NCI-H510A treated with DMSO at 0.1 percent for 48 hours (cell line): ENCODE measurements at places on chromosomes 1 and 21.

DNA sequence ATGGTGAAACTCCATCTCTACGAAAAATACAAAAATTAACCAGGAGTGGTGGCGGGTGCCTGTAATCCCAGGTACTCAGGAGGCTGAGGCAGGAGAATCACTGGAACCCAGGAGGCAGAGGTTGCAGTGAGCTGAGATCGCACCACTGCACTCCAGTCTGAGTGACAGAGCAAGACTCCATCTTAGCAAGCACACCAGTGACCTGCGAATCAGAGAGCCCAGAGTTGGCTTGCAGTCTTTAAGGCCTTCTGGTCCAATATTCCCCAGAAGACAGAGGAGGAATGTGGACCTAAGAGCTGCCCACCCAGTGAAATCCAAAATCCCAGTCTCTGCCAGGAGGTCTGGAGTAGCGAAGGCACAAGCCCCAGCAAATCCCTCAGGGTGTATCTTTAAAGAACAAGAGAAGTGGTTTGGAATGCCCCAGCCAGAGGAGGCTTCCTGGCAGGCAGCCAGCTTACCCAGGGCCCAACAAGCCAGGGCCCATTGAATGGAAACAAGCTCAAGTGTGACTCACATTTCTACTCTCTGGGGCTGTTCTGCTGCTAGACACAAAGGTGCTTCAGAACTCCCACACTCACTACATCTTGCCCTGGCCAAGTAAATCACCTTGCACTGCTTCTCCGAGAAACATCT, 23.9 kb downstream of the GPR161 start:
- peak; percentile 88 for DNase-seq

DNA sequence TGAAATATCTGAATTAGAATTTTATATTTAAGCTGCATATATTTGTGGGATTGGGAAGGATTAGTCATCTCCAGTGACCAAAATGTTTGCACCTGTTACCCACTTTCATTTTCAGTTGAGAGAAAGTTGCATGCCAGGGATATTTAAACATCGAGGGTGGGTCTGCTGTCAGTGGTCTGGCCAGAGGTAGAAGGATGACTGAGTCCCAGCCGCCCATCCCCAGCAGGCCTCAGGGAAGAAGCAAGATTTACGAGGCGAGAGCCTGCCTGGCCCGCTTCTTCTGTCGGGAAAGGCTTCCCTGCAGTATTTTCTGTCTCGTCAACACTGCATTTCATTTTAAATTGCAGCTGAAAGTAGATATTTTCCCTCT, 1.4 kb upstream of the MAN1C1 start:
- no peak for DNase-seq

- no peak for DNase-seq
Observed at GRCh38 chr1:174643206-174643605, 195.4 kb downstream of the GPR52 start.

GRCh38 chr21:45551316-45551715, 9.1 kb upstream of the SLC19A1 start:
- no peak for DNase-seq

- peak; percentile 86 for DNase-seq
Observed at GRCh38 chr21:36825658-36826057, 126.7 kb downstream of the SIM2 start.

GRCh38 chr1:47926461-47926999, 70.7 kb downstream of the TRABD2B start:
- DNase-seq, result no peak

- no peak for DNase-seq
Observed at GRCh38 chr1:61568460-61569302, 156.3 kb downstream of the TM2D1 start.

- no peak for DNase-seq
Observed at GRCh38 chr1:66368261-66368660, 165.7 kb upstream of the SGIP1 start.

- no peak for DNase-seq
Observed at GRCh38 chr1:99603699-99604560, 42.0 kb upstream of the PALMD start.

DNA sequence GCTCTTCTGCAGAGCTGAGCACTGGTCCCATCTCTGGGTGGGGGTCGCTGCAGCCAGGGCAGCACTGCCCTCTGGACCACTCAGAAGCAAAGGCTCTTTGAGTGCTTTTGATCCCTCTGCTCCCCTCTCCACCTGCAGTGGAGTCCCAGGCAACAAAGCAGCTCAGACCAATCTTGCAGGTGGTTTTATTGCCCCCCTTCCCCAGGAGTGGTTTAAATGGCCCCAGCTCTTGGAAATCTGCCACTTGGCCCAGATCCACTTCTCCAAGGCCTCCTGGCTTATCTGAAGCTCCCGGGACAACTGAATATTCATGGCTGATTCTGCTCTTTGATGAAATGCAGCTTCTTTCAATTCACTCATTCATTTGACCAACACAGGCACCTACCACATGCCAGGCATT, 2.7 kb downstream of the STUM start:
- DNase-seq, result peak; percentile 30

- no peak for DNase-seq
Observed at GRCh38 chr21:39012326-39013230, 170.7 kb downstream of the PSMG1 start.

GRCh38 chr1:151819976-151820623, 11.5 kb downstream of the RORC start:
- no peak for DNase-seq

DNA sequence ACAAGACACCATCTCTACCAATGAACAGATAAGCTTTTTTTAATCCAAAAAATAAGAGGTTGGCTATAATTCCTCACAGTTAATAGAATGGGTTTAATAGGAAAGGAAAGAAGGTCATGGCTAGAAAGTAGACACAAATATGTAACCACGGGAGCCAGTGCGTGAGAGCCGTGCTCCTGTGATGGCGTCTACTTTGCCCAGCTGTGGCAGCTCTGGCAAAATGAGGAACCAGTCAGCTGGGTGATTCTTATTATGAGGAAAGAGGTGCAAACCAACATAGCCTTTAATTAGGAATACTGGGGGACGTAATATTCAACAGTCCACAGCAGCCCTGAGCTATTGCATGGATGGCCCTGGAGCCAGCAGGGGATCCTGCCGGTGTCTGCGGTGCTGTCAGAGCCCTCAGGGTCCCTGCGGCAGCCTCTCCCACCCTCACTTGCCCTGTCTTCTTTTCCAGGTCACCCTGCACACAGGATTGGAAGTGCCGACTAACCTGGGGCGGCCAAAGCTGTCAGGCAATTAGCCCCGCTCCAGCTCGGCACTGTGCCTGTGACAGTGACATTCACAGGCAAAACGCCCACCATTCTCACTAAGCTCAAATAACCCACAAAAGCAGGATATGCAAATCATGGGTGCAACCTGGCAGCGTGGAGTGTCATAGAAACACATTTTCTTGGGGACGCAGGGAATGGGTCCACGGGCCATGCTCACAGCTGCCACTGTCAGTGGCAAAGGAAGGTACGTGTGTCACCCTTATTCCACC, 25.9 kb upstream of the GNPAT start:
- no peak for DNase-seq

GRCh38 chr1:5707566-5708345, 284.5 kb downstream of the NPHP4 start:
- no peak for DNase-seq

DNA sequence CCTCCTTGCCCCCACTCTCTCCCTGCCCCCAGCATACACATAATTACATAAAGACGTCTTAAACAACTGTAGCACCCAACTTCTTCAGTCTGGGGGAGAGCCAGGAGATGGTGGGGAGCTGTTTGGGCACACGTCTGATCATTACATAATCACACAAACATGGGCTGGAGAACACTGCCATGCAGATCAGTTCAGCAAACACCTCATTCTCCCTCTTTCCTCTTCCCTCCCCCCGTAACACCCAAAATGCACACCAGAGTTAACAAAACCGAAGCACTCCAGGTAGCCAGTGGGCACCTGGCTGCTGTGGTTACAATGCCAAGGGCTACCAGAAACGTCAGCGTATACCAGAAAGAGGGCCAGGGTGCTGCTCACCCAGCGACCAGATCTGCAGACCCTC, 1.6 kb downstream of the HIVEP3 start:
- no peak for DNase-seq

GRCh38 chr1:76268341-76268740, 193.8 kb downstream of the ST6GALNAC3 start:
- peak; percentile 76 for DNase-seq

GRCh38 chr1:200880212-200880611, 7.4 kb downstream of the GPR25 start:
- DNase-seq, result no peak

DNA sequence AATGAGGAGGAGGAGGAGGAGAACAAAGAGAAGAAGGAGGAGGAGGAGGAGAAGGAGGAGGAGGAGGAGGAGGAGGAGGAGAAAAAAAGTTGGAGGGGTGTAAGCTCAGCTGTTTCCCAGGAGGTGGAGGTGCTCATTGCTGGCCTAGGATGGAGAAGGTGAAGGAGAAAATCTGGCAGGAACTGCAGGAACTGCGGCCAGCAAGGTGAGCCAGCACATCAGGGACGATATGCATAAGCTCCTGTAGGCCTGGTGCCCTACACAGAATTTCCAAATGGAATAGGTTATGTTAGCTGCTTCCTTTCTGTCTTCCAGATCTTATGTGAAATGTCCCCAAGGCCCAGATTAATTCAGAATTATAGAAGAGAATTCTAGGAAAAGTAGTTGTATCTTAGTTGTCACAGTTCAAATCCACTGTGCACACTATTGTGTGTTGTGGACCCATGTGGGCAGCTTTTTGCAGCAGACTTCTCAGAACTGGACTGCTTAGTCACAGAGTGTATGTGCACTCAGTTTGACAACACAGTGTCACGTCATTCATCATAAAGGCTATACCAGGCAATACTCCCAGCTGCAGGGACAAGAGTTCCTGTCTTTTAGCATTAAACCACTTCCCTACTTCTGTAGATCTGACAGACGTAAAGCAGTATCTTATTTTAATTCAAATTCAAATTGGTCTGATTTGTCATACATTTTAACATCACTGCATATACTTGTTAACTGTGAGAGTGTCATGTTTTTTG, 303.7 kb downstream of the HLX start:
- DNase-seq, result no peak

DNA sequence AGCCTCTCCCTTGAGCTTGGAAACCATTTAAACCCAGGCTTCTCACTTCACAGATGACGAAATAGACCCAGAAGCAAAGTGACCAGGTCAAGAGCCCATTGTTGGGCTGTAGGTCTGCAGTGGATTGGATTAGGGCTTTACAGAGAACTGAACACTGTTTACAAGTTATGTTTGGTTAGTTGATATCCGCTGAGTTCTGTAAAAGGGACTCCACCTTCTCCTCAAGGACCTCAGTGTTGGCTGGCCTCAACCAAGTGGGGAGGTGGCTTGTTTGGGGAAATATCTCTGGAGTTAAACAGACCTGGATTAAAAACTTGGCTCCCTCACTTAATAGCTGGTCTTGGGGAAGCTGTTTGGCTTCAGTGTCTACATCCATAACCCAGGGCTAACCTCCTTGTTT, 88.1 kb downstream of the UCK2 start:
- DNase-seq, result no peak

- DNase-seq, result no peak
Observed at GRCh38 chr1:42317308-42317707, 17.7 kb downstream of the FOXJ3 start.

DNA sequence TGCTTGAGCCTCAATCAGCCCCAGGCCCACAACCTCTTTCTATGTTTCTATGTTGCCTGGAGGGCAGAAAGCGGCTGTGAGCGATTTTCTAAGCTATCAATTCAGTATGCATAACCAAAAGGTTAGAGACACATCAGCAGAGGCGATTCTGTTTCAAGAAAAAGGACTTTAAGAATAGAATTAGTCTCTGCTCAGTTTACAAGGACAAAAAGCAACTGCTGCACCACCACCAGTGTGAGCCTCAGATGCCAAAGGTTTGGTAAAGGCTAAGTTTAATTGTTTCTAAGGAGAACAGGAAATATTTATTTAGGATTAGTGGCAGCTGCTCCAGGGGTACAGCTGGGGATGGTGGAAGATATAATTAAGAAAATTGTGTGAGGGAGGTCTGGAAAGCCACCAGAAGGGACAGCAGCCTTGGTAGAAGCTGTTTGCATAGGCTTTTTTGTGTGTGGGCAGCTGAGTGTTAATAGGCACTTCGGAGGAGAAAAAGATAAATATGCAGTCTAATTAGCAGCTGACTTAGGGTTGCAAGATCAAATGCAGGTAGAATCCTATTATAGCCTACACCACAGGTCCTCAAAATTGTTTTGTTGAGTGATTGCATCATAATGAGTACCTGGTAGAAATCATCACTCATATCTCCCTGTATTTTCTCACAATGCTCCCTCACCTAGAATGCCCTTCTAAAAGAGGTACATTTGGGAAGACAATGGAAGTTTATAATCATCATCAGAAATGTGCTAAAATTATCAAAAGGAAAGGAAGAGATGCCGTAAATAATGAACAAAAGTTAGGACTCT, 35.8 kb downstream of the ZC3H11B start:
- peak; percentile 75 for DNase-seq

- DNase-seq, result no peak
Observed at GRCh38 chr21:41367301-41367944, 5.6 kb downstream of the MX2 start.

DNA sequence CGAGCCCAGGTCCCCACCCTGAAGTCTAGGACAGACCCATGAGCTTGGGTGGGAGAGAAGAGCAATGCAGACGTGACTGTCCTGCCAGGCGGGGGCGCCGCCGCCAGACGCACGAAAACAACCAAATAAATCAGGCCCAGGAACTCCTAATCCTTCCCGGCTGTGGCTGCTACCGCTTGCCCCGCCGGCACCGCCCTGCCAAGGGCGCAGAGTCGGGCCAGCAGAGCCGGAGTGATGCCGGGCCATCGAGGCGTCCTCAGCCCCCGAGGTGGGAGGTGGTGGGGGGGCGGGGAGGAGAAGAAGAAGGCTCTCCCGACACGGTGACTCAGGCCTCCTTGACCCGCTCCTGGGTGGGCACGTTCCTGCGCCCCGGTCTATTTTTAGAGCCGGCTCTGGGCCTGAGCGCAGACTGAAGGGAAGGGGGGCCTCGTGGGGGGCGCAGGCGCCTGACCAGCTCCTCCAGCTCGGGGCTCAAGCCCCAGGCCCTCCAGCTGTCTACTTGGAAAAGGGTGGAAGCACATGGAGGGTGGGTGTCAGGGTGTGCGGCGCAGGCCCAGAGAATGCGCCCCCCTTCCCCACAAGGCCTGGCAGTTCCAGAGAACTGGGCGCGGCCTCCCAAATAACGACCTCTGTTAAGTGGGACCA, 10.7 kb upstream of the COL16A1 start:
- no peak for DNase-seq

DNA sequence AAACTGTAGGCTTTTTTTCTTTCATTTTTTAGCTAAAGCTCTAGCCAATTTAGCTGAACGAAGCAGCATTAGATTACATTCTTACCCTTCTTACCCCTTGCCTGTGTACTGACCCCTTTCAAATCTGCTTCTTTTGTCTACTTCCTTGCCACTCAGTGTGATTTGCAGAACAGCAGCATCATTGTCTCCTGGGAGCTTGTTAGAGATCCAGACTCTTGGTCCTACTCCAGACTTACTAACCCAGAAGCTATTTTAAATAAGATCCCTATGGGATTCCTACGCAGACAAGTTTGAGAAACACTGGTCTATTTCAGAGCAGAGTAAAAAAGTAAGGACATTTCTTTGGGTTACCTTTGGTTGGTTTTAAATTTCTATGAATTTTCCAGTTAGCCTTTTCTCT, 13.8 kb downstream of the LRRC39 start:
- no peak for DNase-seq
